ENCODE measurements at places on chromosomes 3 and 15.

GRCh38 chr3:173225351-173225750 is 84.3 kb upstream of the SPATA16 start:
- no peak for DNase-seq

DNA sequence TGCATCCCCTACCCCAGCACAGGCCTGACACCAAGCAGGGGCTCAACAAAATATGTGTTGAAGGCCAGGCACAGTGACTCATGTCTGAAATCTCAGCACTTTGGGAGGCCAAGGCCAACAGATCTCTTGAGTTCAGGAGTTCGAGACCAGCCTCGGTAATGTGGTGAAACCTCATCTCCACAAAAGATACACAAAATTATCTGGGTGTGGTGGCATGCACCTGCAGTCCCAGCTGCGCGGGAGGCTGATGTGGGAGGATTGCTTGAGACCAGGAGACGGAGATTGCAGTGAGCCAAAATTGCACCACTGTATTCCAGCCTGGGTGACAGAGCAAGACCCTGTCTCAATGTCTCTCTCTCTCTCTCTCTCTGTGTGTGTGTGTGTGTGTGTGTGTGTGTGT is 30.7 kb upstream of the CYP11A1 start:
- no peak for DNase-seq

- no peak for DNase-seq
Measured at GRCh38 chr3:101203411-101203810, 117.0 kb downstream of the IMPG2 start.

DNA sequence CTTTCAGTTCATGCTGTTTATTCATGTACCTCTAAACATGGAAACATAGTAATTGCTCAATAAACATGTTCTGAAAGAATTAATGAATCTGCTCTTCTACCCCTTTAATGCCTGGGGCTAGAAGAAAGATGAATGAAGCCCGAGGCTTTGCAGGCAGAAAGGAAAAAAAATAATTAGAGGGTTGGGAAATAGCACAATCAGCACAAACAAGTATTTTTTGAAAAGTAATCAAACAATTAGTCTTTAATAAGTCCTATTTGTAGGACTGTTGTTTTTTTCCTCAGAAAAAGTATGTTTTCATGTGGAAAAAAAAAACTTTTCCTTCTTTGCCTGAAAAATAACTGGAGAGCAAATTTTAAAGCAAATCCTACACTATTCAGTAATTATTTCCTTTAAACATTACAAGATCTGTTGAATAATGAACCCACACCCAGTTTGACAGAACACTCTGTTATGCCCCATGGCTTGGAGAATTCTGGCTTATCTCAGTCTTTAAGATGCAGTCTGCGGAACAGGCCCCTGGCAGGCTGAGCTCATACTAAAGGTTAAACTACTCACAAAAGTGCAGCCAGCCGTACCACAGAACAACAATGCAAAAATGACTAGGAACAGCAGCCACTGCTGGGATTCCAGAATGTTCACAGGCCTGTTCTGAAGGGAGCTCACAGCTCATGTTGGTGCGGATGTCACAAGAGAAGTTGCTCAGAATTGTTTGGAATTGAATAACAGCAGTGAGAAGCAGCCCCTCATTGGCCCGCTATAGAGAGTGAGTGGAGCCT is 79.2 kb downstream of the ABI3BP start:
- no peak for DNase-seq

- no peak for DNase-seq
Measured at GRCh38 chr15:60419753-60420152, 22.0 kb upstream of the ANXA2 start.

GRCh38 chr15:87579537-87579936 is 677.0 kb downstream of the NTRK3 start:
- DNase-seq: no peak

- DNase-seq: no peak
Measured at GRCh38 chr3:99524559-99524958, 113.8 kb upstream of the COL8A1 start.

- no peak for DNase-seq
Measured at GRCh38 chr3:9615003-9615628, 34.2 kb upstream of the MTMR14 start.

GRCh38 chr3:46737329-46737731 is 19.7 kb upstream of the PRSS50 start:
- no peak for DNase-seq

- no peak for DNase-seq
Measured at GRCh38 chr15:68364028-68364659, 67.8 kb downstream of the ITGA11 start.

- no peak for DNase-seq
Measured at GRCh38 chr15:90814191-90814821, 54.1 kb upstream of the FURIN start.

DNA sequence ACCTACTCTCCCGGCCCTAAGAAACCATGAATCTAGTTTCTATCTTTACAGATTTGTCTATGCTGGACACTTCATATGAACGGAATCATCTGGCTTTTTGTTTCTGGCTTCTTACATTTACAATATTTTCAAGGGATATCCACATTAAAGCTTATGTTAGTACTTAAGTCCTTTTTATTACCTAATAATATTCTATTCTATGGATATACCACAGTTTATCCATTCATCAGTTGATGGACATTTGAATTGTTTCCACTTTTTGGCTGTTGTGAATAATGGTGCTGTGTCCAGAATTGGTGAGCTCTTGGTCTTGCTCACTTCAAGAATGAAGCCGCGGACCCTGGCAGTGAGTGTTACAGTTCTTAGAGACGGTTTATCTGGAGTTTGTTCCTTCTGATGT is 42.6 kb downstream of the ARHGAP31 start:
- DNase-seq: no peak

GRCh38 chr15:77417602-77418001 is 2.3 kb downstream of the PEAK1 start:
- no peak for DNase-seq

DNA sequence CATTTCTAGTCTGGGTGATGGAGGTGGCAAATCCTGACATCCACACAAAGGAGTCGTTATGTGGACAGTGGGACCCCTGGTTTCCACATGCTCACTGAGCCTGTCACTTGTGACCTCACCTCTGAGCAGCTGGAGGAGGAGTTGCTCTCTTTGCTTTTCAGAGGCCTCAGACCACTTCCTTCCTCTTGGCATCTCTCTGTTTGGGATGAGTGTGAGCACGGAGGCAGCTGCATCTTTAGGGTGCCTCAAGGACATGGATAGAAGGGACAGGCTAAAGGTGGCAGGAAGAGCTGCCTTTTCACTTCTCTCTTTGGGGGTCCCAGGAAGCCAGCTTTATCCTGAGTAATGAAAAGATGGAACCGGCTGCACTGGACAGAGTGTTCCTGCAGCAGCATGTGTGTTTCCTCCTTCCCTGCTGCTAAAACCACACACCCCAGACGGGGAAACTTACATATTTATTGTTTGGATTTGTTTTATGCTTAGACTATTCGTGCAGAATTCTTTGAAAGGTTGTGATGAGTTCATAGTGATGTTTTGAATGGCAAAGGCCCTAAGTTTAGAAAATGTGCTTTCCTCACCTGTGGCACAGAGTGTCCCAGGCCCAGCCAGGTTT is 31.8 kb downstream of the GPR171 start:
- DNase-seq: peak; percentile 31

GRCh38 chr3:175266478-175266877 is 407.3 kb downstream of the NAALADL2 start:
- DNase-seq: no peak

DNA sequence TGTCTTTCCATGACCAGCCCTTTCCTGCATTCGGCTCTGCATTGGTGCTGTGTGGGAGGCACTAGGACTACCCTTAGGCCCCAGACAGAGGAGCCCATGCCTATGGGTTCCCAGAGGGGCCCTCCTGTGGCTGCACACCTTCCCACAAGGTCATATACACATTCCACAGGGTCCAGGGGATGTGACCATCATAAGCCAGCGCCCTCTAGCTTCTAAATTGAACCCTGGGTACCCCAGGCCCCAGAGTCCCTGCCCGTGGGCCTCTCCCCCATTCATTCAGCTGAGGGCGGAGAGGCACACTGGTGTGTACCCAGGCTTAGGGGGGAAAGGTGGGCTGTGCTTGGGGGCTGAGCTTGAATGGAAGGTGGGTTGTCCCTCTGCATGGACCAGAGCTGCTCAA is 10.2 kb upstream of the SLC6A6 start:
- DNase-seq: no peak

DNA sequence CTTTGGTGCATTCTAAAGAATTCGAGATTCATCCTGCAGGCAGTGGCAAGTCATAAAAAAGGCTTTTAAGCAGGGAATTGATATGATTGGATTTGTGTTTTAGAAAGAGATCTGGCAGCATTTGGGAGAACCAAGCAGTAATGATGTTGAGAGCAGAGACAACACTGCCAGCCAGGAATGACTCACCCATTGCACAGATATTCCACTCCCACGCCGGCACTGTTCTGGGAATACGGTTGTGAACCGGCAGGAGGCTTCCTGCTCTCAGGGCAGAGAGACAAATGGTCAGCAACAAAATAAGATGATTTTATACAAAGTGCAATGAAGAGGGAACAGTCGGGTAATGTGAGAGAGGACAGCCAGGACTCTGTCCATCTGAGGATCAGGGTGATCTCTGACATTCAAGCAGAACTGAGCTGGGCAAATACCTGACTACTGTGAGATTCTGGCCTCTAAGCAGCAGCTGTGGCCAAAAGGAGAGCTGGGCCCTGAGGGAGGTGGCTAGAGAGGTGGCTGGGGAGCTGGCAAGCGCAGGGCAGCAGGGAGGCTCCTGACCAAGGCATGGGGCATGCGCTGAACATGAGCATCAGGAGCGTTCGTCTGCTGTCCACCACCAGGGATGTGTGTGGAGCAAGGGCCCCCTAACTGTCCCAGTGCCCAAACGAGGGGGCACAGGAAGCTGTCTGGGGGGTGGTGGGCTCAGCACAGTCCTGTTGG is 56.1 kb upstream of the PLXNA1 start:
- DNase-seq: no peak

DNA sequence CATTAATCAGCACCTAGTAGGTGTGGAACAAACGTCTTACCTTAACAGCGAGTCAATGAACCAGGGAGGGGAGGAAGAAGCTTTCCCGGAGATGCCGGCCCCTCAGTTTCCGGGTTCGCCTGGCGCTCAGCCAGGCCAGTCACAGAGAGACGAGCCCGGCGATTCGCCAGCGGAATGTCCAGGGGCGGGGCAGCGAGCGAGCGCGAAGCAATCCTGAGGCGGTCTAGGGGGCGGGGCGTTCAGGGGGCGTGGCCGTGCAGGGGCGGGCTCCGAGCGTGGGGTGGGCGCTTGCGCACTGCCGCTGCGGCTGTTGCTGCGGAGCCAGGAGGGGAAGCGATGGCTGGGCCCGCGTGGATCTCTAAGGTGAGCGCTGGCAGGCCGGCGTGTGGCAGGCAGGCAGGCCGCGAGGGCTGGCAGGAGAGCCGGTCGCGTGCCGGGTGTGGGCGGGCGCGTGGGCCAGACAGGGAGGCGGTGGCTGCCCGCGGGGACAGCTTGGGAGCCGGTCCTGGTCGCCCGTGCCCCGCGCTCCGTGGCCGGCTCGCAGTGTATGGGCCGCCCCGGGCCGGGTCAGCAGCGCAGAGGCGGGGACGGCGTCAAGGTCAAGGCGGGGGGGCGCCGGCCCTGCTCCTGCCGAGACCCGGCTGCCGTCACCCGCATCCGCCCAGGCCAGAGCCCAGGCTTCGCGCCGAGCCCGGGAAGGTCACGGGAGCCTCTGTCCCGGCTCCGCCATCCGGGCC is at the start of gene IDH3A:
Gene IDH3A, plus strand, starts transcription at position 295 of the 737 bp plus-strand sequence. Its CDS starts 42 bp downstream, at position 337.
- peak; percentile 99 for DNase-seq

- DNase-seq: no peak
Measured at GRCh38 chr3:170278627-170279026, 56.4 kb downstream of the PRKCI start.

DNA sequence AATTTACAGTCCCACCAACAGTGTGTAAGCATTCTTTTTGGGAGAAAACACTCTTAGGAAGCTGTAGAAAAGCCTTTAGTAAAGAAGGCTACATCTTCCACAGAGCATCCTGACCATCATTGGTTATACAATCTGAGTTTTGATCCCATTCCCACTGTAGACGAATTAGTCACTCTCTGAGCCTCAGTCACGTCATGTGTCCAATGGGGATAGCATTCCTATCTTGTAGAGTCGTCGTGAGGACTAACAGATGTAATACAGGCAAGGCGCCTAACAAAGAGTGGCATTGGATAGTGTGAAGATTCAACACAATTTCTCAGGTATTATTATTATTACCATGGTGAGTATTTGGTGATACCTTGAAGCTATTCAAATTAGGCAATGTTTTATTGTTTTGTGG is 44.0 kb upstream of the ALDH1A3 start:
- no peak for DNase-seq

DNA sequence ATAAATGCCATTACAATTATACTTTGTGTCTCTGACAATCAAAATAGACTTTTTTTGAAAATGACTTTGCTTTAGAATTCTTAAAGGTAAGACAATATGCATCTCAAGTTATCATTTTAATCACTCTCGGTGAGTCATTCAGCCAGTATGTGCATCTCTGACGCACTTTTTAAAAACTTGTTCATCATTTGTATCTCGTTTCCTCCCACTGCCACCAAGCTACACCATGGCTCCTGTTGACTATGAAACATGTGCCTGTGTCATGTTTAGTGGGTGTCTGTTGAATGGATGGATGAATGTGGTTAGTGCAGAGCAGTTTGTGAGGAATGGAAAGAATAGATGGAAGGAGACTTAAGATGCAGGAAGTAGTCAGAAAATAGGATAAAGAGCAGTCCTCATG is 68.6 kb downstream of the ARPP21 start:
- no peak for DNase-seq

GRCh38 chr15:39596358-39597051 is 15.6 kb downstream of the THBS1 start:
- no peak for DNase-seq

- DNase-seq: no peak
Measured at GRCh38 chr15:99708563-99708962, 24.7 kb downstream of the LYSMD4 start.

- DNase-seq: no peak
Measured at GRCh38 chr15:25618161-25618560, 179.3 kb upstream of the UBE3A start.

Measured in activated naive CD4-positive, alpha-beta T cell treated with Interleukin-2 at 50 U/mL for 16 hours (primary cell).